ENCODE measurements at places on chromosomes 3 and 15. TPM values are rescaled to one million over a fixed set of nuclear protein-coding genes. Genes with fewer than 3 reads are reported as not detected.
A peak's percentile ranks its signal among the peaks of the same experiment; 100 is the strongest.

- no peak for DNase-seq
Measured at GRCh38 chr3:71421820-71422566, 161.5 kb downstream of the FOXP1 start.

GRCh38 chr3:152281133-152281713, 12.5 kb downstream of the MBNL1 start:
- no peak for DNase-seq

GOLGA8N gene
- 47.5 TPM for total RNA-seq

HRG gene
- not detected for total RNA-seq

- DNase-seq = no peak
Measured at GRCh38 chr3:40782111-40782721, 257.5 kb downstream of the ZNF621 start.

DNA sequence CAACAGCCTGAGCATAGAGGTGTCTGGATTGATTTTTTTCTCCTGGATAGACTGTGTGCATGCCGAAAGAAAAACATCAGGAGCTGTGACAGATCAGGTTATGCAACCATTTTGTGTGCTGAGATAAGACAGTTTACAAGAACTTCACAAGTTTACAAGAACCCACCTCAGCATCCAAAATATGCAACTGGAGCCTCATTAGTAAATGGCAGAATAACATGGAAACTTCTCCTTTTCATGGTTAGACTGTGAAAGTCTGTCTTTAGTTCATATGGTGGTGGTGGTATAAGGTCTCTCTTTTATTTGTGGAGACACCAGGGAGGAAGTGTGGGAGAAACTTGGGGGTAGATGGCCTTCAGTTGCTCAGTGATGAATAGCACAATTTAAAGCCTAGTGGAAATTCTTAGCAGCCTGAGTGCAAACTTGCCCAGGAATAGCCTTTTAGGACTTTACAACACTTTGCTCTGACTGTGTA, 3.7 kb upstream of the ZNF609 start:
- no peak for DNase-seq

SI gene
- not detected for total RNA-seq

GRCh38 chr3:131338948-131339640, 42.5 kb upstream of the NUDT16 start:
- no peak for DNase-seq

SFMBT1 gene
- total RNA-seq = 8.1 TPM

- DNase-seq = no peak
Measured at GRCh38 chr15:67165254-67166253, 88.9 kb downstream of the AAGAB start.

DNA sequence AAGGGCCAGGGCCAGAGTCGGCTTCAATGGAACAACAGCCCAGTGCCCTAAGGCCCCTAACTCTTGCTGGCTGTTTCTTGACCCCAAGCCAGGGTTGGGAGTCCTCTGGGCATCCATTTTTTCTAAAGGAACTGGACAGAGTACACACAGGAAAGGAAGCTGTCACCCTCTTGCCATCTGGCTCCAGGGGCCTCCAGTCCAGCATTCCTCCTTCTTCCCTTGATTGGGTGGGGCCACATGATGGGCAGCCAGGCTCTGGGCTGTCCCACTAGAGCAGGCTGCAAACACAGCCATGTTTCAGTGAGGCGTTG, 1.6 kb upstream of the GRAMD2A start:
- DNase-seq = no peak

- DNase-seq = no peak
Measured at GRCh38 chr3:38112378-38112761, 24.6 kb downstream of the ACAA1 start.

- peak; percentile 67 for DNase-seq
Measured at GRCh38 chr15:58066042-58066867, 744 bp upstream of the ALDH1A2 start.

GRCh38 chr3:45773714-45774449, 22.5 kb downstream of the SLC6A20 start:
- no peak for DNase-seq

DNA sequence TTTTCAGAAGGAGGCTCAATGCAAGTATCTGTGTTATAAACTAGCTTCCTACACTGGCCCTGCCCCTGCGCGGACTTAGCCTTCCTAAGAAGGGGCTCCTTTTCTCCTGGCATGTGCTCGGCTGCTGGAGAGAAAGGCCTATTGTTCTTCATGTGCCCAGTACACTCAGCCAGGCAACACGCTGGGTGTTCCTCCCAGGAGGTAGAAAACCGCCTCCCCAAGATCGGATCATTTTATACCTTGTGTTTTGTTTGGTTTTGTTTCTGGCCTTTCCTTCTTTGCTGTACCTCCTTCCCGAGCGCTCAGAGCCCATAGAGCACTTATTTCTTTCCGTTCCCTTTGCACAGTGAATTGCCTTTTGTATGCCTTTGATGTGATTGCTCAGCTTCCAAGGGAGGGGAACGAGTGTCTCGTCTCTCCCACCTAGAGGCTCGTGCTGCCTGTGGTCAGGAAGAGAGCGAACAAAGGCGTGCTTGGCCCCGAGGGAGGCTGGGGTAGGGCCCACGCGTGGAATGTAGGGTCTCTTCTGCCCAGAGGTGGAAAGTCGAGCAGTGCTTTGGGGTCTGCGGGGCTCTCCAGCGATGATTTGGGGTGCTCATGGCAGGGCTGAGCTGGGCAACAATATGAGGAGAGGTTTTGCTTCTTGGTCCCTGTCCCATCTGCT, 30.0 kb downstream of the CCNL1 start:
- peak; percentile 70 for DNase-seq

- no peak for DNase-seq
Measured at GRCh38 chr3:18968120-18968519, 180.2 kb upstream of the KCNH8 start.

DNA sequence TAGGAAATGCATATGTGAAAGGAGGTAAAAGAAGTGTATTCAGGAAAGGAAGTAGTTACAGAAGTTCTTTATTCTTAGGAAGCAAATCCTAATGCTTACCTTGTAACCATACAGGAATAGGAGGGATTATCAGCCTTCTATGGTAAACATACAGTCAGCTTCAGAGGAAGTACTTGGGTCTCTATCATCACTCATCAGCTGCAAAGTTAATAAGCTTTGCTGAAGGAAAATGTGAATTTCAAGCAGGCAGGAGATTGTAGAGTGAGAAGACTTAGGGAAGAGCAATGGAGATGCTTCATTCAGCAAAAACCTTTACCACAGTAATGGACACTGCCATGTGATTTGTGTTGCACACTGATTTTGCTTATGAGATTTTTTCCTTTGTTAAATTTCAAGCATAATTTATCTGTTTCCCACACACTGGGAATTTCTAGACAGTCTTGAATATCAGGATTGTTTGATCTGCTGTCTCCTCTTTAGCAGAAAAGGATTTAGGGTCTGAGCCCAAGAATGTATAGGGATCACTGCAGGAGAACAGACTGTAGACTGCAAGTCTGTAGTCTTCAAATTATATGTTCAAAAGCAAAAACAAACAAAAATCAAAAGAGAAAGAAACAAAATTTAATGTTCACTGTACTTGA, 150.8 kb downstream of the ZNF609 start:
- no peak for DNase-seq

GRCh38 chr15:62752657-62753517, 289.7 kb upstream of the TPM1 start:
- peak; percentile 31 for DNase-seq

GP9 gene
- not detected for total RNA-seq

DNA sequence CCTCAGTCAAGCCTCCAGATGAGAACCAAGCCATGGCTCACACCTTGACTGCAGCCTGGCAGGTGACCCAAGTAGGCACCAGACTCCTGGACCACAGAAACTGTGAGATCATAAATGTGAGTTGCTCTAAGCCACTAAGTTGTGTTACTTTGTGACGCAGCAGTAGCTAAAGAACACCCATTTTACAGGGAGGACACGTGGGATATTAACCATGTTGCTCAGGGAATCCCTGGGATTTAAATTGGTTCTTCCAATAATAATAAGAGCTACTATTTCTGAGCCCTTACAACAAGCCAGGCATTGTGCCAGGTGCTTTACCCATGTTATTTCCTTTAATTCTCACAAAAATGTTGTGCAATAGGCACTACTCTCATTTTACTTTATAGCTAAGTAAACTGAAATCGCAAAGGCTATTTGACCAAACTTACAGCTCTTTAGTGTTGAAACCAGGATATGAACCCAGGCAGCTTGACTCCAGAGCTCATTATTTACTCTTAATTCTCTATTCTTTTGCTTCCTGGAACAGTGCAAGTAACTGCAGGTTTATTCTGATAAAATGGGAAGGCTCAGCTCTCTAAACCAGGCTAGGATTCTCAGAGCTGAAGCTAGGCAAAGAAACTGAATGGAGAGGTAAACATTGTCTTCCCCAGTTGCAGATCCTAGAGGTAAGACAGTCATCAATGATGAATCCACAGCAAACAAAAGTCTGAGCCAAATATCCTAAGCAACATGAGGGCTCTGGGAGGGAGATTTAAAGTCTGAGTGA, 294.4 kb downstream of the KBTBD8 start:
- peak; percentile 15 for DNase-seq

LXN gene
- total RNA-seq = not detected

DNA sequence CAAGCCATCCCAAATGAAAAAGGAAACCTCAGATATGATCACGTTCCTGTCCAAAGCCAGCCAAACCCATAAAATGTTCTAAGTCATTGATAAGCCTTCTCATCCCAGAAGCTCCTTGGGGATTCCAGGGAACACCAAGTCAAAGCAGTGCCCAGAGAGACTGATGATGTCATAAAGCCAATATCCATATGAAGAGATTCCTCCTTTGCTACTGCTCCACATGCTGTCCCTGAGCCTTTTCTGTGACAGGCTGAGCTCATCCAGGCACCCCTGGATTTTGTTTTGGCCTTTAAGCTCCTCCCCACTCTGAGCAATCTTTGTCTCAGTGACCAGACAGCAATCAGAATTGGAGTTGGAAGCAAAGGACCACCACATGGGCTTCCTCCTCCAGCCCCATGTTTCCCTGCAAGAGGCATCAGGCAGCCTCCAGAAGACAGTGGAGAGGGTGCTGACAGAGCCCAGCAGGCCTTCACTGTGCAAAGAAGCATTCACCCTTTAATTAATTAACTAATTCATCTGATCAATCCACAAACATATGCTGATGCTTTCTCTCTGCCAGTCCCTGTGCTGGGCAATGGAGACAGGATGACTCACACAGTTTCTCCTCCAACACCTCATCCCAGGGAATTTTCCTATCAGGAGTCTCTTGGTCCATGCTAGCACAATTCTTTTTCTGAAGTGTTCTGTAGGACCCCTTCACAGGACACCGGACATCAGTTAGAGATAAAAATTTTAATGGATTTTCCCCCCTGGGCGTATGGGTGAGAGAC, 25.0 kb downstream of the MEX3B start:
- no peak for DNase-seq

- peak; percentile 70 for DNase-seq
Measured at GRCh38 chr3:194472290-194472920, 14.4 kb downstream of the ATP13A3 start.

COL7A1 gene
- total RNA-seq = 11.1 TPM

GPR156 gene
- total RNA-seq = 1.2 TPM

DNA sequence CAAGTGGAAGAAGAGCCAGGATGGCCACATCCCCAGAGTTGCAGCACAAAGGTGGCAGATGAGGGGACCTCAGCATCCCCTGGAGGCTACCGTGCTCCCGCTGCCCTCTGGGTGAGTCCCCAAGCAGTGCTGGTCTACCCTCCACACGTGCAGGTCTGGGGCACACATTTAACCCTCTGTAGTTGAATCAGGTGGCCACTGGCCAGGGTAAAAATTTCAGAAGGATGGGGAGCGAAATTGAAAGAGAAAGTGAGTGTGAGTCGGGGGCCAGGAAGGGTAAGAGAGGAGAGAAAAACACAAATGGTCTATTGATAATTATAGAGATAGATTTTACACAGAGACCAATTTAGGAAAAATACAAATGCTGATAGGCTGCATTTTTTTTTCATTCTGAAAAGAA, 139.5 kb upstream of the EIF1B start:
- DNase-seq = no peak

DNA sequence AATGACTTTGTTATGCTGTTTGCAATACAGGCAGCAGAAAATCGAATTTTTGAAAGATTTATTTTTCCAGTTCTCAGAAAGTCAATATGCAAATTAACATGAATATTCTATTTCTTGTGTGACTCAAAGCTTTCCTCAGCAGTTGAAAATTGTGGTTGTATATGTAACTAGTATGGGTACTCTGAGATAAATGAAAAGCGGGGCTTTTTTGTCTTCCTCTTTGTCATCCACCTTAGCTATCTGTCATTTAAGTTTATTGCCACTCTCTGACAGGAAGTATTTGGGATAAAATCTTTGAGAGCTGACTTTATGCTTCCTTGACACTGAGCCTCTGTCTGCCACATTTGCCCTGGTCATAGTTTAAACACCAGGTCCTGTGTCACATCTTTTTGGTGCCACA, 91.5 kb downstream of the ATG7 start:
- DNase-seq = no peak

GALNT15 gene
- total RNA-seq = 0.91 TPM

IGF2BP2 gene
- 56.2 TPM for total RNA-seq

DNA sequence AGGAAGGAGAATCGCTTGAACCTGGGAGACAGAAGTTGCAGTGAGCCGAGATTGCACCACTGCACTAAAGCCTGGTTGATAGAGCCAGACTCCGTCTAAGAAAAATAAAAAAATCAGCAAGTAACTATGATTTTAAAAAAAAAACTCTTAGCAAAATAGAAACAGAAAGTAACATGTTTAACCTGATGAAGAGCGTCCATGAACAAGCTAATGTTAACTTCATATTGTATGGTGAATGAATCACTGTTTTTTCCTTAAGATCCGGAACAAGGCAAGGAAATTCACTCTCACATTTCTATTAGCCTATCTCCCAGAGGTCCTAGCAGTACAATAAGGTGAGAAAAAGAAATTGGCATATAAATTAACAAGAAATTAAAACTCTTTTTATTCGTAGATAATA, 69.0 kb downstream of the RFX7 start:
- DNase-seq = no peak

DNA sequence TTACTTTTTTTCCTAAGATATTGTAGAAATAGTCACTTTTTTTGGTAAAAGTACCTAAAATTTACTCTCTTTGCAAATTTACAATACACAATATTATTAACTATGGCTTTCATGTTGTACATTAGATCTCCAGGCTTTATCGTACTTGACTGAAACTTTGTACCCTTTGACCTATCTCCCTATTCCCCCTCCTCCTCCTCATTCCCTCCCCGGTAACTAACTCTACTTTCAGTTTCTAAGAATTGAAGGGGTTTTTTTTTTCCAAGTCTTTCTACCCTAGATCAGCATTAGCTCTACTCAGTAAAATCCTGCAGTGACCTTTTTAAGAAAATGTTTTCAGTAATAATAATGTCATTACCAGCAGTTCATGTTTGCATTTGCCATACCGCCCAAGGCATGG, 10.1 kb downstream of the HACL1 start:
- no peak for DNase-seq

- DNase-seq = no peak
Measured at GRCh38 chr15:49273734-49274318, 103.8 kb downstream of the GALK2 start.

DNA sequence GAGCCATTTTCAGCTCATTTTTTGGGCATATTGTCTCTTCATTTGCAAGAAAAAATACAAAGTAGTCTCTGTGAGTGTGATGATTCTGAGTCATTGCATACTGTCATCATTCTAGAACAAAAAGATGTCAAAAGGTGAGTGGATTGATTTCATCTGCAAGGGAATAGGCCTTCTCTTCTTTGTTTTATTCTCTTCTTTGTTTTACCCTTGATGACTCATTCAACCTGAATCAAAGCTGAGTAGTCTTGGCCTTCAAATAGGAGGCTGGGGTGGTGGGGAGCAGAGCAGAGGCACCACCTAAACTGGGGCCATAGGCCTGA, 25.4 kb downstream of the CYP19A1 start:
- no peak for DNase-seq

- no peak for DNase-seq
Measured at GRCh38 chr3:105759442-105760078, 109.3 kb downstream of the CBLB start.

GRCh38 chr3:169604568-169604967, 58.9 kb downstream of the MECOM start:
- DNase-seq = peak; percentile 16

ZNF619 gene
- total RNA-seq = 2.6 TPM
